ENCODE measurements at places on chromosomes 7 and 10. TPM values are rescaled to one million over a fixed set of nuclear protein-coding genes. Genes with fewer than 3 reads are reported as not detected.

Gene HOXA3
- 3.8 TPM for polyA plus RNA-seq

Gene CSGALNACT2
- polyA plus RNA-seq = 18.2 TPM

Gene WDR91
- 12.6 TPM for polyA plus RNA-seq

Gene SRRM3
- 7.4 TPM for polyA plus RNA-seq

Gene TRIM50
- polyA plus RNA-seq = 0.38 TPM

Gene UNCX
- not detected for polyA plus RNA-seq

Gene C7orf33
- polyA plus RNA-seq = not detected

Gene UCN3
- not detected for polyA plus RNA-seq

Gene PAOX
- 2.1 TPM for polyA plus RNA-seq

Gene FAM24B
- 1.1 TPM for polyA plus RNA-seq

Gene EPO
- polyA plus RNA-seq = not detected

Gene GJC3
- not detected for polyA plus RNA-seq

Gene MTG1
- 36.1 TPM for polyA plus RNA-seq

Gene CDK14
- 5.5 TPM for polyA plus RNA-seq

Gene TSPAN12
- polyA plus RNA-seq = 2.2 TPM

Gene ETV1
- polyA plus RNA-seq = 7.1 TPM

Gene SUGCT
- polyA plus RNA-seq = 152 TPM

Gene SPDYE1
- 0.05 TPM for polyA plus RNA-seq

Gene CFAP46
- not detected for polyA plus RNA-seq

Gene NUTM2D
- polyA plus RNA-seq = 2.3 TPM

Gene NKX1-2
- not detected for polyA plus RNA-seq

Gene PPP1R3C
- 69.2 TPM for polyA plus RNA-seq

Gene HOXA7
- polyA plus RNA-seq = 3.3 TPM

Gene NME8
- polyA plus RNA-seq = not detected

Gene HMX2
- not detected for polyA plus RNA-seq

Gene FAM53B
- 5.1 TPM for polyA plus RNA-seq

Gene HOXA4
- polyA plus RNA-seq = 2.6 TPM

Gene THNSL1
- polyA plus RNA-seq = 1.5 TPM

Gene GSTO2
- polyA plus RNA-seq = 4.3 TPM

Gene NPC1L1
- 6.1 TPM for polyA plus RNA-seq

Gene CNPY1
- polyA plus RNA-seq = not detected

Gene SEPTIN7
- 357 TPM for polyA plus RNA-seq

Gene EVX1
- not detected for polyA plus RNA-seq

Gene ABCC2
- 0.33 TPM for polyA plus RNA-seq

Gene ANKRD7
- polyA plus RNA-seq = not detected
